ENCODE measurements at places on chromosomes 12 and 14.

DNA sequence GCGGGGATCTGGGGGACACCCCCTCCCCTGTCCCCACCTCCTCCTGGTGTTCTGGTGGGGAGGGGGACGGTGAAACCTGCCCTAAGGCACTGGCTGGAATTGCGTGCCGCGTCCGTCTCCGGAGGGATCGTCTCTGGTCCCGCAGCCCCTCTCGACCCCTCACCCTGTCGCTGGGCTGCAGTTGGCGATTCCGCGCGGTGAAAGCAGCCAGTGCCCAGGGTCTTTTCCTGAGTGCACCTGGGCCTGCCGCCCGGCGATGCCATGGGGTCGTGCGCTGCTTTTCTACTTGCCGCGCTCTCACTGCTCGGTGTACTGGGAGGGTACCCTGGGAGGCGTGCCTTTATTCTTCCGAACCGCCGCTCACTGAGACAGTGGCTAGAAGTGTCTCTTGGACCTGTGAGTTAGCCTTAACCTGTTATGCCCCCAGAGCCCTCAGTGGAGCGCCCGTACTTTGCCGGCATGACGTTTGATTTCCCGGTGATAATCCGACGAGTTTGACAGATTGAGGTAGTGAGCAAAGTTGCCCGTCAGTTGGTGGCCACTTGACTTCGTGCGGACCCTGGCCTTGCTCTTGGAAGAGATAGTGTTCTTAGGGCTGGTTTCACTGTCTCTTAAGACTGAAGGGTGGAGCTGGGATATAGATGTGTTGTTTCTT lies 788 bp downstream of the SFSWAP start:
- peak; percentile 15 for DNase-seq

DNA sequence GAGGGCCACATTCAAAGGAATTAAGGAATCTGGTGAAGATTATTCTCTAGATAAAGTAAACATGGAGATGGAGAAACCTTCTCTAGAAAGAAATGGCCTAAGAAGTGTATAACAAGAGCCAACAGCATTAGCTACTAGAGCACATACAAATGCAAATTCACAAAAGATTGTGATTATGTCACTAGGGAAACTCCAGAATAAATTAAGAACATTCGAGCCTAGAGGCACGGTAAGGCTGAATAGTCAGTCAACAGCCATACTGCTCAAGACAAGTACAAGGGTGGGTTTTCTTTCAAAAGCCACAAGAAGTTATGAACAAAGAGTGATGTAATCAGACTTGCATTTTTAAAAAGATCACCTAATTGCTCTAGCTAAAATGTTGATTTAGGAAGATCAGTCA lies 25.4 kb downstream of the PPP4R3A start:
- DNase-seq: no peak

- peak; percentile 9 for DNase-seq
These were observed 36.3 kb upstream of the SINHCAF start for GRCh38 chr12:31362115-31362758.

- DNase-seq: no peak
These were observed 266.9 kb upstream of the ATP2B1 start for GRCh38 chr12:89975574-89975973.

GRCh38 chr14:43147485-43147884 lies 1359.6 kb downstream of the FSCB start:
- DNase-seq: no peak

DNA sequence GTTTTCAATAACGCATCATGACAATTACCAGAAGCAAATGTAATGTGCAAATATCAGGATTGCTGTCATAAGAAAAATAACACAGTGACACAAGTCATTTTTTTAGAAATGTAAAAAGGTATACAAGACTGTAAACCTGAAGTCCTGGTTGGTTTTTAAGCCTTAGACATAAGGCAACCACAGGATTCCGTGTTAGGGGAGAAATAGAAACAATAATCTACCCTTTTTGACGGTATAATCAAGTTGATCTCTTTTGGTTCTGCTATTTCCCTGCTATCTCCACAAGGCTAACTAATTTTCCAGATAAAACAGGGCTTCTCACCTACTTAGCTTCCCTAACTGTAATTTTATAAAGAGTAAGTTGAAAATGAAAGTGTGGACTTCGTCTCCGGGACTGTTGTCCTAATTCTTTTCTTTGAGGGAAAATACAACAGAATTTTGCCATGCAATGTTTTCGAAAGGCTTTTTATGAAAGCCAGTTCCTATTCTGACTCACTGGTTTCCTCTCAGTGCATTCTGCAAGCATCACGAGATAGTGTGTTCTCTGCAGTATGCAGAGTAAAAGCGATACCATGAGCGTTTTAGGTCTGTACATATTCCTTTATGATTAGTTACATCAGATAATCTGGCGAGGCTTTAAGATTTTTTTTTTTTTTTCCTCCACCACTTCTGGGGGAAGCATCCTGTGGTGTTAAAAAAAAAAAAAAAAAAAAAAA lies 10.6 kb downstream of the MYO1H start:
- peak; percentile 11 for DNase-seq

GRCh38 chr14:94773061-94773648 lies 3.2 kb upstream of the GSC start:
- no peak for DNase-seq

DNA sequence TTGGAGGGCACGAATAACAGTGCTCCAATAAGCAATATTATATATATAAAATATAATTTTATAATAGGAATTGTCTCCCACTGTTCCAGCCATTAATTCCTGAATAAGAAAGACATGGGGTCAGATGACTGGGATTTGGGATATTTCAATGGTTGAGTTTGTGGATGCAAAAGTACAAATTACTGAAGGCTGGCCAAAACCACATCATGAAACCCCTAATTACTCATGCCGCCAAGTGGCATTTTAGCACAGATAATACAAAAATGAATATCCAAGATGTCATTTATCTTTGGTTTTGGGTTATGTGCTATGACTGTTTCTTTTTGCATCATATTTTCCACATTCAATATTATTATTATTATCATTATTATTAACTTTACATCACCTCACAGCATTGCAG lies 261.4 kb upstream of the TBX3 start:
- no peak for DNase-seq

GRCh38 chr12:49043856-49044258 lies 16.7 kb downstream of the KMT2D start:
- DNase-seq: peak; percentile 85

DNA sequence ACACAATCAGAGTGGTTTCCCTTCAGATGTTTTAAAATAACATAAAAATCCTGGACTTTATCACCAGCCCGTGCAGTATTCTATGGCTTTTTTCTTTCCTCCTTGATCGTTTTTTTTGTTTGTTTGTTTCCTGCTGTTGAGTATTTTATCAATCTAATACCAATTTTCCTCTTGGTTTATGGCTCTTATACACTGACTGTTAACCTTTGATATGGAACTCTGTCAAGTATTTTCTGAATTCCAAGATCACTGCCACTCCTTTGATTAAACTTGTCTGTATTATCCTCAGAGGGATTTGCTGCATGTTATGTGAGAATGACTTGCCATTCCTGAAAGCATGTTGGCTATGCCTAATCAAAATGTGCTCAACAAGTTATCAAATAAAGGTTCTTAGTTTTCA lies 88.4 kb downstream of the PELI2 start:
- no peak for DNase-seq

GRCh38 chr14:66507181-66507721 lies 696 bp upstream of the GPHN start:
- no peak for DNase-seq

- peak; percentile 46 for DNase-seq
These were observed 31.1 kb downstream of the SLC38A4 start for GRCh38 chr12:46794593-46795190.

GRCh38 chr12:7872566-7873319 lies at the start of gene SLC2A14:
Gene SLC2A14 (minus strand): TSS chr12:7872915. CDS start chr12:7869880, 3,035 bp downstream.
- no peak for DNase-seq

Data from activated naive CD4-positive, alpha-beta T cell treated with anti-CD3 and anti-CD28 coated beads for 36 hours (primary cell).